Fibroblast of upper back skin (primary cell): ENCODE measurements at places on chromosomes 16 and 17.

DNA sequence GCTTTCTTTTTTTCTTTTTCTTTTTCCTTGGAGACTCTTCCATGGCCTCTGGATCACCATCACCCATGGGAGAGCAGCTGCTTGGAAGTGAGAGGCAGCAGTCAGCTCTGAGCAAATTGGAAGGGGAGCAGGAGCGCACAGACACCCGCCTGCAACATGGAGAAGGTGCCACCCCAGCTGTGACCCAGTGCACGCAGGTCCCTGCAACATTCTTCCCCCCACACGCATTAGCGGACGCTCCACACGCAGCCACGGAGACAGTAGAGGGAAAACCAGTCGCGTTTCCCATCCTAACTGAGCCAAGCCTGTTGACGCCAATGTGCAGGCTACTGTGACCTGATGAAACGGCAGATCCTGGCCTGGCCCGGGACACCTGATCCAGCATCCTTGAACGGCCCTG lies 20.4 kb upstream of the CYTH1 start:
- DNase-seq: no peak

DNA sequence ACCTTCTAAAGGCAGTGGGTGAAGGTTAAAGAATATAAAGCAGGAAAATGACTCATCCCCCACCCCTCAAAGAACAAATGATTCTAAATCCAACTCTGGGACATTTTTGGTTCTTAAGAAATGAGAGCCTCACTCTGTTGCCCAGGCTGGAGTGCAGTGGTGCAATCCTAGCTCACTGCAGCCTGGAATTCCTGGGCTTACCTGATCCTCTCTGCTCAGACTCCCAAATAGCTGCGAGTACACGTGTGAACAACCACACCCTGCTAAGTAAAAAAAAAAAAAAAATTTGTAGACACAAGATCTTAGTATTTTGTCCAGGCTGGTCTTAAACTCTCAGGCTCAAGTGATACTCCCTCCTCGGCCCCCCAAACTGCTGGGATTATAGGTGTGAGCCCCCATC lies 298.8 kb upstream of the MAF start:
- no peak for DNase-seq

DNA sequence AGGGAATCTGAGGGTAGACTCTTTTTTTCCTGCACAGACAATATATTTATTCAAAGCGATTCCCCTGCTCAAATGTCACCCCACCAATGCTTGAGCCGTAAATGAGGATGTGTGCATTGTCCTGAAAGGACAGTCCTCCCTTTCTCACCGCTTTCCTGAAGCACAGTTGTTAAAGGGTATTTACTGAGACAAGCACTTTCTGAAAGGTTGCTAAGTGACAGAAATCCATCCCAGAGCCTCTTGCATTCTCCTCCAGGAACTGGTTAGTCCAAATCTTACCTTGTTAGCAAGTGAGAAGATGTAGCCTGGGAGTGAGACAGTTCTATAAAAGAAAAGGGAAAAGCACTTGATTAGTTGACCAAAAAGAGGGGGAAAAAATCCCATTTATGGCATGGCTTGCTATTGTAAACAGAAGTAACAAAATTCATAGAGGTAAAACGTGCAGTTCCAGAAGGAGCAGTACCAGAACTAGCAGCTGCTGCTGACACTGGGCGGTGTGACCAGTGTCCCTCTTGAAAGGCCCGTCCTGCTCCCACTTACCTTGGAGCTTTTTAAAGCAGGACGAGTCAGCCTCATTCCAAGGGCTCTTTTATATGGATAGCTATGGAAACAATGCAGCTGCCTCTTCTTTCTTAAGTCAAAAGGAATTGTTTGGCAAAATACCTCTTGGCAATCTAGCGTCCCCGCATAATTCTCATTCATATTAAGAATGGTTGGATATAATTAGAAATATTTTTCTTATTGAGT lies at the start of gene MYH2:
MYH2 (minus strand) TSS at position 563 of the 747 bp plus-strand sequence. CDS start 1,738 bp downstream, outside the sequence.
- DNase-seq: peak; percentile 5

DNA sequence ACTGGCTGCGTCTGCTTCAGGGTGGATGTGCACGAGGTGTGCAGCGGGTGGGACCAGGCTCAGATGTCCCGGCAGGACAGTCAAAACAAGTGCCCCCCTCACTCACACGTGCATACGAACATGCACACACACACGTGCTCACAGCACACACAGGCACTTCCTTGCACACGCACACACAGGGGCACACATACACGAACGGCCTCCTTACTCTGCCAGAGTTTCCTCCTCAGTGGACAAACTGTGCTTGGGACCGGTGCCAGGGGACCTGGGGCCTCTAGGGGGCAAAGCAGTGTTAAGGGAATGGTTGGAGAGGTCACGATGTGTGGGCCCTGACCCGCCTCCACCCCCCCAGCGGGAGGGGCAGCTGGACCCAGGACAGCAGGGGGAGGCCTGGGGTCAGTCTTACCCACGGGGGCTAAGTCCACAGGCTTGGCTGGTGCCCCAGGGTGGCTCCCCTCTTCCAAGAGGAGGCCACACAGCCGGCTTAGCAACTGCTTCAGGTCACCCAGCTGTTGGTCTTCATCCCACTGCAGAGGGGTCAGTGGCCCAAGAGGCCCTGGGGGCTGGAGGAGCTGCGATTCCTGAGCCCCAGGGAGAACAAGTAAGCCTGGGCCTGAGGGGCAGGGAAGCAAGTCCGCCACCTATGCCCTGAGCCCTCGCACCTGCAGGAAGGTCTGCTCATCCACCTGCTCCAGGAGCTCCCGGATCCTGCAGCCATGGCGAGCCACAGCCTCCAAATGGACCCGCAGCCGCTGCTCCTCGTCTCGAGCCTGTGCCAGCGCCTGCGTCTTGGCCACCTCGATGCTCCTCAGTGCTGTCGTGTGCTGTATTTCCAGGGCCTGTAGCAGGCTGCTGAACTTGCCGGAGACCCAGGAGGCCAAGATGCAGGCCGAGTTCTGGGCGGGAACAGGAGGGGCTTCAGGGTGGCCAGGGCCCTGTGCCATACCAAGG lies 4.9 kb downstream of the TRIM65 start:
- no peak for DNase-seq

GRCh38 chr16:8961811-8962390 lies 1.8 kb downstream of the USP7 start:
- no peak for DNase-seq

- no peak for DNase-seq
Observed at GRCh38 chr17:60163108-60163784, 13.5 kb downstream of the CA4 start.

GRCh38 chr17:78888941-78889518 lies 14.0 kb downstream of the CEP295NL start:
- no peak for DNase-seq

GRCh38 chr17:47763913-47764582 lies 31.0 kb downstream of the TBX21 start:
- no peak for DNase-seq

DNA sequence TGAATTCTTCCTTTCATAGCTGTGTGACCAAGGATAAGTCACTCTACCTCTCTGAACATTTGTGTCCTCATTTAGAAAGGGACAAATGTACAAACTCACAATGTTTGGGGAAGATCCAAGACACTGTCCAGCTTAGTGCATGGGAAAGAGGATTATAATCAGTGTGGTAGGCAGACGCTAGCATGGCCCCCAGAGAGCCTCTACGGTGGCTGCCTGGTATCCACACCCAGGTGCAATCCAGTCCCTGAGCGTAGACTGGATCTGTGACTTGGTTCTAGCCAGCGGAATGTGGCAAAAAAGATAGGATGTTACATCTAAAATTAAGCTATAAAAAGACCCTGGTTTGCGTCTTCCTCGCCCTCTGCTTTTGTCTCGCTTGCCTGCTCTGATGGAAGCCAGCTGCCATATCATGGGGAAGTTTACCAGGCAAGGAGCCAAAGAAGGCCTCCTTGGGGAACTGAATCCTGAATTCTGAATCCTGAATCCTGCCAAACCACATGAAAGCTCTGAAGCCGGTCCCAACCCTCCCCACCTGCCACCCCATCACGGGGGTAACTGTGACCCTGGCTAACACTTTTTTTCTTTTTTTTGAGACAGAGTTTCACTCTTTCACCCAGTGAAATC lies 51.7 kb downstream of the PLXDC1 start:
- DNase-seq: peak; percentile 83

GRCh38 chr17:68231541-68231940 lies 16.3 kb upstream of the AMZ2 start:
- no peak for DNase-seq

GRCh38 chr17:1050246-1050995 lies 53.5 kb downstream of the TIMM22 start:
- DNase-seq: no peak

DNA sequence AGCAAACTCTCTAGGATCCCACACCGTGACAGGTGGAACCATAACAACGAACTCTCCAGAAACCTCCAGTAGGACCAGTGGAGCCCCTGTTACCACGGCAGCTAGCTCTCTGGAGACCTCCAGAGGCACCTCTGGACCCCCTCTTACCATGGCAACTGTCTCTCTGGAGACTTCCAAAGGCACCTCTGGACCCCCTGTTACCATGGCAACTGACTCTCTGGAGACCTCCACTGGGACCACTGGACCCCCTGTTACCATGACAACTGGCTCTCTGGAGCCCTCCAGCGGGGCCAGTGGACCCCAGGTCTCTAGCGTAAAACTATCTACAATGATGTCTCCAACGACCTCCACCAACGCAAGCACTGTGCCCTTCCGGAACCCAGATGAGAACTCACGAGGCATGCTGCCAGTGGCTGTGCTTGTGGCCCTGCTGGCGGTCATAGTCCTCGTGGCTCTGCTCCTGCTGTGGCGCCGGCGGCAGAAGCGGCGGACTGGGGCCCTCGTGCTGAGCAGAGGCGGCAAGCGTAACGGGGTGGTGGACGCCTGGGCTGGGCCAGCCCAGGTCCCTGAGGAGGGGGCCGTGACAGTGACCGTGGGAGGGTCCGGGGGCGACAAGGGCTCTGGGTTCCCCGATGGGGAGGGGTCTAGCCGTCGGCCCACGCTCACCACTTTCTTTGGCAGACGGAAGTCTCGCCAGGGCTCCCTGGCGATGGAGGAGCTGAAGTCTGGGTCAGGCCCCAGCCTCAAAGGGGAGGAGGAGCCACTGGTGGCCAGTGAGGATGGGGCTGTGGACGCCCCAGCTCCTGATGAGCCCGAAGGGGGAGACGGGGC lies 1.3 kb downstream of the SPN start:
- DNase-seq: no peak

DNA sequence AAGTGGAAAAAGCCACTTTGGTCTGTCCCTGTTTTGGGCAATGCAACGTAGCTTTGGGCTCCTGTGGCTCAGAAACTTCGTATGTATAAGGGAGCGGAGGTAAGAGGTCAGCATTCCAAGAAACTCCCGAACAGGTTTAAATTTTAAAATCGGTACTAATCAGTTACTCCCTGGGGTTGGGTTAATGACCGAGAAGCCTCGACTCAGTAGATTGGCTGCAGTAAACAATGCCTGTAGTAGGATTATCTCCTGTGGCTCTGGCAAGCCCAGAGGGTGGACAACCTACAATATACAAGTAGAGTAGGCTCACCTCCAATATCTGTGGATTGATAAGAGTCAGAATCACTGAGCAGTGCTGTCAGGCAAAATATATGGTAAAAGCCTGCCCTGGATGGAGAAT lies 1.6 kb upstream of the GNA13 start:
- no peak for DNase-seq

DNA sequence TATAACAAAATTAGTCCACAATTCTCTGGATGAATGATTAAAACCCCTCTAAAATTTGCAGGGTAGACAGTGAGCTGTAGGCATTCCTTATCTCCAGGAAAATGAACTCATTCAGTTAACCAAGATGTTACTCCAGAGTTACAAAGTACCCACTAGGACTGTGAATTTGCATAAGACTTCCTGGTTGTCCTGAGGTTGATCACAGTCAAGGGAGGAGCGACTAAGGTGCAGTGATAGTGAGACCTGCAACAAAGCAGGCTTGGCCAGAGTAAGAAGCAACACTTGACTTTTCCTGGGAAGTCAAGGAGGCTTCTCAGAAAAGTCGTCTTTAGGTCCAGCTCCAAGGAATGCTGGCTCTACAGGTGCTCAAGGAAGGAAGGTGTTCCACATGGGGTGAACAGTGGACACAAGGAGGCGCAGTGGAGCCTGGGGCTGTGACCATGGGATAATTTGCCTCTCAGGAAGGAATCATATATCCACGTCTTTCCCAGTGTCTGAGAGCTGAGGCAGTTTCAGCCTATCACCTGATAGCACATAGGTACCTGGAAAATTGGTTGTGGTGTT lies 821.1 kb upstream of the EEF2KMT start:
- DNase-seq: no peak

DNA sequence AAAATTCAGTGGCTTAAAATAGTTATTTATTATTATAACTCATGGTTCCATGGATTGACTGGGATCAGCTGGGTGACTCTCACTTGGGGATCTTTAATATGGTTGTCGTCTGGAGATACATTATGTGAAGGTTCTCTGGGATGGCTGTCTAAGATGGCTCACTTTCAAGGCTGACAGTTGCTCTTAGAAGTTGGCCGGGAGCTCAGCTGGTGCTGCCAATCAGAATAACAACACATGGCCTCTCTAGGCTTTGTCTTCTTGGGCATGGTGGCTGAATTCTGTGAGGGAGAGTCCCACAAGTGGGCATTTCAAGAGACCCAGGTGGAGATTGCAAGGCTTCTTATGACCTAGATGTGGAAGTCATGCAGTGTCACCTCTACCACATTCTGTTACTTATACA lies 269.7 kb downstream of the CA10 start:
- no peak for DNase-seq

DNA sequence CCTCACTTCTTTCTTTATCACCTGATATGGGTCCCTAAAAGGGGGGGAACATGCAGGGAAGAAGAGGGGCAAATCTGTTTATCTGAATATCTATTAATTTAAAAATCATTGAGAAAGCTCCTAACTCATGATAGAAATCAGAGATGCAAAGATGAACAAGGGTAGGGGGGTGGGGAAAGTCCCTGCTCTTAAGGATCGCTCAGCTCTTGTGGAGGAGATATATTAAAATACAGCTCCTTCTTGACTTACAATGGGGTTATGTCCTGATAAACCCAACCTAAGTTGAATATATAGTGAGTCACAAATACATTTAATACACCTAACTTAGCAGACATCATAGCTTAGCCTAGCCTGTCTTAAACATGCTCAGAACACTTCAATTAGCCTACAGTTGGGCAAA lies 237.5 kb downstream of the MAF start:
- no peak for DNase-seq

DNA sequence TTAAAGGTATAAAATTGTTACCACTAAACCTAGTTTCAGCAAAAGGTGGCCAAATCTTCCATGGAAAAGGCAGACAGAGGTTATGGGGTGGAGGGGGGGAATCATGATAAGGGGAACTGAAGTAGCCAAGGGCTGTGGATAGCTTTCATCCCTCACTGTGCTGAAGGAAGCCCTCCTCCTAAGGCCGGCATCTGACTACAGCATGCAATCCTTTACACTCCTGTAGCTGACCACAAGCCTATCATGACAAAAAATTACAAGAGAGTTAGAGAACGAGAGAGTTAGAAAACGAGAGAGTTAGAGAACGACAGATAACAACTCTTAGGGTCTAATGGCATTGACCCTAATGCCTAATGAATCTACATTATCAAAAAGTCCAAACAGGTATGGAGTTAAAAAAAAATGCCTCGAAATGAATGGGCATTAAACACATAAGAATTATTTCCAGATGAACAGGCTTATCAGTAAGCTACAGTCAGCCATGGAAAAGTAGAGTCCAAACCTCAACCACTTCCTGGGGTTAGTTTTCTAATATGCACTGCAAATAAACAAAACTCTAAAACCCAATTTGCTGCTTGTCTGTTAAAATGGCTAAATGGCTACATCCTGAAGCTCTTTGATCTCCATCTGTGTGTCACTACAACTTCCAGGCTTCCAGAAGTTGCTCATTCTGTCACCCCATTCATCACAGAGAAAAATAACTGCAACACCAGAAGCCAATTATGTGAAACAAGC lies 29.7 kb downstream of the DUSP14 start:
- DNase-seq: peak; percentile 14
